Non-pigmented ciliary epithelial cell (primary cell): ENCODE measurements at places on chromosomes 11 and 22.

DNA sequence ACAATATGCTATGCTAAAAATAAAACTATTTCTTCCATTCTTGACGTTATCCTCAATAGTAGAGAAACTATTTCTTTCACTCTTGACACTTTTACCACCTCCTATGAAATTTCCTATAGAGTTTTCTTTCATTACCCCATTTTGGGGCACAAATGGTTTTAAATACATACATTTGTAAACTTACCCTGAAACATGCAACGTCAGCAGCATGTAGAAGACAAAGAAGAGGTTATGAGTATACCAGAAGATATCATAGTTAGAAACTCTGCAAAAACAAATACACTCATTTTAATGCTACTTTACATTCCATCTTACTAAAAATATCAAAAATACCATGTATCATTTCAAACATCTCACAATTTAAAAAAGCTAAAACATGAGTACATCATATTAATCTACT is 69.5 kb downstream of the NOX4 start:
- no peak for DNase-seq

- DNase-seq: no peak
These were observed 2.0 kb upstream of the SBF1 start for GRCh38 chr22:50476868-50477267.

- DNase-seq: no peak
These were observed 319.3 kb upstream of the NARS2 start for GRCh38 chr11:78893996-78894395.

DNA sequence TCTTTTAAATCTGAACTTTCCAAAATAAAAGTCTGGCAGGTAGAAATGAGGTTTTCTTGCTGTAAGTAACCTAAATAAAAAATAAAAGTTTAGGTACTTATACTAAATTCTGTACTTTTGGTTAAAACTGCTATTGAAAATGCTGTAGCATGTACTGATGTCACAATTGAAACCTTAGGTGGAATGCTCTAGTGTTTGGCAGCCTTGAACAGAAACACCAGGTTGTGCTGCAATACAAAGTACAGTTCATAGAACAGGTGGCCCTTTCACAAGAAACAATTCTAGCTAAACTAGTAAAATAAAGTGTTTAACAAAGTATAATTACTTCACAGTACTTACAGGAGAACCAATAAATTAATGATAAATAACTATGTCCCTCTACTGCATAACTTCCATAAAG is 25.1 kb downstream of the NPAT start:
- no peak for DNase-seq

GRCh38 chr11:36409152-36409816 is 100.8 kb downstream of the TRAF6 start:
- peak; percentile 72 for DNase-seq
